ENCODE measurements at places on chromosomes 3 and 15. TPM values are rescaled to one million over a fixed set of nuclear protein-coding genes. Genes with fewer than 3 reads are reported as not detected.

PAK6 gene
- 1.1 TPM for total RNA-seq

PRSS50 gene
- total RNA-seq: not detected

SLC28A1 gene
- total RNA-seq: not detected

MCF2L2 gene
- total RNA-seq: 0.19 TPM

FBXL22 gene
- total RNA-seq: not detected

EIF4E3 gene
- total RNA-seq: 20.1 TPM

UBAP1L gene
- total RNA-seq: 3.9 TPM

HRG gene
- total RNA-seq: not detected

RHOV gene
- total RNA-seq: not detected

GNAT1 gene
- total RNA-seq: not detected

ALS2CL gene
- total RNA-seq: 9.5 TPM

ZNF501 gene
- 9.5 TPM for total RNA-seq

GLDN gene
- total RNA-seq: 86.1 TPM

CD86 gene
- total RNA-seq: 12.4 TPM

FGD5 gene
- total RNA-seq: 33.0 TPM

COL6A5 gene
- not detected for total RNA-seq

C3orf70 gene
- total RNA-seq: 2.4 TPM

ELL3 gene
- total RNA-seq: 2.7 TPM

MEGF11 gene
- total RNA-seq: not detected

CCDC39 gene
- 1.5 TPM for total RNA-seq

GPR27 gene
- not detected for total RNA-seq

NR1I2 gene
- total RNA-seq: not detected

DNASE1L3 gene
- 11.5 TPM for total RNA-seq

KLF15 gene
- 93.6 TPM for total RNA-seq

TRH gene
- not detected for total RNA-seq

GPR87 gene
- total RNA-seq: not detected

ZNF502 gene
- 4.2 TPM for total RNA-seq

ADAMTSL3 gene
- total RNA-seq: 4.0 TPM

Data from subcutaneous adipose tissue (tissue), 4 donors.